ENCODE measurements at places on chromosomes 2 and 18.

DNA sequence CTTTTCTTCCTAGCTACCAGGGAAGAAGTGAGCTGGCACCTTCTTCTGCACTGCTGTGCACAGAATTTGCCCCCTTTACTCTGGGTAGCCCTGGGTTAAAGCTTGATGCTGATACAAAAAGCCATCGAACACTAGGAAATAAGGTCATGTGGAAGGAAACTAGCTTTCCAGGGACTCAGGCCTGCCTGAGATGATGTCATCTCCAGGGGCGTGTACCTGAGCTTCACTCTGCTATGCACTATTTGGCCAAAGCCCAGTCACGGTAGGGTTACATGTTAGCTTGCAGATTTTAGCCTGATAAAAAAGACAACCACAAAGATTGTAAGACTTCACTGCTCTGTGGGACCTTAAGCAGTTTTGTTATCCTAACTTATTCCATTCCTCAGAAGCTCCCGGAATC is 20.4 kb downstream of the EDAR start:
- no peak for DNase-seq

- DNase-seq = no peak
Observed at GRCh38 chr2:239765911-239766310, 259.2 kb downstream of the NDUFA10 start.

DNA sequence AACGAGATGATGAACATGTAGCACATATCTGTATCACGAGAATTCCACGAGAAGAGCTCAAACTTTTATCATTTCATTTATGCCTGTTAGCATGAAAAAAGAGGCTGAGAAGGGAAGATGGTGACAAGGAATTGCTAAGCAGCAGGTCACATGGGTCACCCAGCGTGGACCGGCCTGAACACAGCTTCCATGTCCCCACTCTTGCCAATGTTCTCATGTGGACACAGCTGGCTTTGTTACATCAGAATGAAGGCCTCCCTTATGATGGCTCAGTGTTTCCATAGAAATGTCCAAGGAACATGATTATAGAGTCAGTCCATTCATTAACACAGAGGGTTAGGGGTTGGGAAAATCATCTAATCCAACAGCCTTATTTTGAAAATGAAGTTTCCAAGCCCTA is 215.4 kb downstream of the CMPK2 start:
- DNase-seq = no peak

GRCh38 chr2:241852981-241853631 is 5.6 kb downstream of the PDCD1 start:
- no peak for DNase-seq

Measured in stimulated activated CD8-positive, alpha-beta memory T cell treated with anti-CD3 and anti-CD28 coated beads, Interleukin-15, amount 100 ng/mL, for 24 hours (primary cell).